ENCODE measurements at places on chromosomes 5 and 9.

- no peak for DNase-seq
Observed at GRCh38 chr9:107588393-107588792, 98.8 kb upstream of the KLF4 start.

- DNase-seq: no peak
Observed at GRCh38 chr9:72294936-72295335, 70.1 kb downstream of the ZFAND5 start.

- no peak for DNase-seq
Observed at GRCh38 chr5:28014779-28015178, 976.4 kb upstream of the CDH9 start.

DNA sequence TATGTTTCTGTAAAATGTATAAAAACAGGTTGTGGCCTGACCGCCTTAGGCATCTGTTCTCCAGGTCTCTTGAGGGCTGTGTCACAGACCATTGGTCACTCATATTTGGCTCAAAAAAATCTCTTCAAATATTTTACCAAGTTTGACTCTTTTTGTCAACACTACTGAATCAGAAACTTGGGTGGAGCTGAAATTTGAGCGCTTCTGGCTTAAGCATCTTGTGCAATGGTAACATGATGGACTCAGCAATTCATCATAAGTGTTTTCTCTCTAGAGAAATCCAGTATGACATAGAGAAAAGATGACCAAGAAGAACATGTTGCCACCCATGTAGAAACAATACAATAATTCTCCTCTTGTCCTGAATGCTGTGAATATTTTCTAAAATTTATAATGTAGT, 387.9 kb downstream of the MAT2B start:
- DNase-seq: no peak

GRCh38 chr5:103938146-103938695, 375.6 kb upstream of the NUDT12 start:
- no peak for DNase-seq

GRCh38 chr9:106918825-106919509, 56.0 kb downstream of the ZNF462 start:
- DNase-seq: no peak

GRCh38 chr5:169756071-169756765, 119.1 kb downstream of the DOCK2 start:
- no peak for DNase-seq

- DNase-seq: no peak
Observed at GRCh38 chr5:171714261-171714660, 71.4 kb upstream of the SMIM23 start.

- DNase-seq: no peak
Observed at GRCh38 chr5:43357067-43357466, 43.9 kb upstream of the HMGCS1 start.

DNA sequence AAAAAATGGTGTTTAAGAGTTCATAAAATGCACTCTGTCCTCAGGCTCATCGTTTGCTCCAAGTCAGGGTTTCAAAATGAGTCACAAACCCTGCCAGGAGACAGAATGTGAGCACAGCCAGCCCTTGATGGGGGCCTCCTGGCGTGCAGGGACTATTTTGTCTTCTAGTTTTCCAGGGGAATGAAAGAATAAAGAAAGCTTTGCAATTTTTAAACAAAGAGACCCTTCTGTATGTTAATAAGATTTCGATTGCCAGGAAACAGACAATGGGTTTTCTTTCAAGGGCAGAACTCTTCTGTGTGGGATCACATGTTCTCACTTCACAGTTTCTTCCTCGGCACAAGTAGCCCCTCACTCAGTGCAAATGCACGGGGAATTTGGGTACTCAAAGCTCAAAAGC, 121.4 kb upstream of the C6 start:
- no peak for DNase-seq

- no peak for DNase-seq
Observed at GRCh38 chr5:81212211-81212751, 20.8 kb upstream of the CKMT2 start.

GRCh38 chr9:134395737-134396257, 69.5 kb downstream of the RXRA start:
- no peak for DNase-seq

DNA sequence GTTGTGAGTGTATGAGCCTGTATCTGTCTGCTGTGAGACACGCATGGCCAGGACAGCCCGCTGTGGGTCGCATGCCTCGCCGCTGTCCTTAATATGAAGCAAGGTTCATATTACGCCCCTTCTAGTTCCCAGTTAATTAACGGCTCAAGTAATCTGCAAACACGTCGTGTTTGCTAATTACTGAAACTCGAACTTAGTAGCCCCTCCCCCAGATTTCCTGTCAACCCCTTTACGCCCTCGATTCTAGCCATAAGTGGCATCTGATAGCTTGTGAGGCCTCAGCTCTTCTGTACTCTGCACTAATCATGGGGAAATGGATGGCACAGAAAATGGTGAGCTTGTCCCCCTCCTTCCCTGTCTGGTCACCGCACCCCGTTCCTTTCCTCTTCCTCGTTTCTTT, 116.9 kb upstream of the OTULINL start:
- no peak for DNase-seq

GRCh38 chr5:73278693-73279092, 105.7 kb downstream of the TMEM174 start:
- DNase-seq: no peak

GRCh38 chr9:35510754-35511428, 21.0 kb downstream of the RUSC2 start:
- DNase-seq: peak; percentile 88

DNA sequence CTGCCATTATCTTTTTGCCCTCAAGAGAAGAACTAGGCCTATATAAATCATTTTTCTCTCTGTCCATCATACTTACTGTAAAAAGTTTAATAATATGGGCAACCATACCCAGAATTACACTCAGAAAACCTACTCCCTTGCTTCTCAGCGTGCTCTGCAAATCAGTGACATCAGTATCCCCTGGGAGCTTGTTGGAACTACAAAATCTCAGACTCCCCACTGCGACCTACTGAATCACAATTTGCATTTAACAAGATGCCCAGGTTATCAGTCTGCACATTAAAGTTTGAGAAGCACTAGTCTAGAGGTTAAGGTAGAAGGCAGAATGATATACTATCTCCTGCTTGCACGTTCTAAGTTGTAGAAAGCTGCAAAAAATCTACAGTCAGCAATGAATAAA, 127.2 kb downstream of the MLLT3 start:
- no peak for DNase-seq

DNA sequence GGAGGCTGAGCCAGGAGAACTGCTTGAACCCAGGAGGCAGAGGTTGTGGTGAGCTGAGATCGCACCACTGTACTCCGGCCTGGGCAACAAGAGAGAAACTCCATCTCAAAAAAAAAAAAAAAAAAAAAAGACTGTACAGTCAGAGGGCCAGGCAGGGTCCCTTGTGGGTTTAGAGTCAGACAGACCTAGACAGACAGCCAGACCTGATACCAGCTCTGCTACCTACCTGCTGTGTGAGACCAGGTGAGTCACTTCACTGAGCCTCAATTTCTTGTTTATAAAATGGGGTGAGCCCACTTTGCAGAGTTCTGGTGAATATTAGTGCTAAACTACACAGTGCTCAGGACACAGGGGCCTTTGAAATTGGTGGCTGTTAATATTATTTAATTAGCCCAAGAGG, 19.7 kb downstream of the TRIM14 start:
- DNase-seq: no peak

DNA sequence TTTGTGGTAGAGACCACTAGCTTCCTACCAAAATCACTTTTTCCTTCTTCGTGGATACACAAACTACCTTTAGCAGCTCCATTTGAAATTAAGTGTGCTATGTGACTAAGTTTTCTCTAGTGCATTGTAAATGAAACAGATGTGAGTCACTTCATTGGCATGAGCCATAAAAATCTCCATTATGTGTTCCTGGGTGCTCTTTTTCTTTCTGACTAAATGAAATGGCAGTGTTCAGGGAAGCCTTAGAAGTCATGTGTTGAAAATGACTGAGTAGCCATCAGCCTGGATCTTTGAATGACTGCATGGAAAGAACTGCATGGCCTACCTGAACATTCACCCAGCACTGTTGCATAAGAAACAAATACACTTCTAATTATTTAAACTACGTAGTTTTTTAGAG, 107.9 kb downstream of the NDUFAF2 start:
- peak; percentile 5 for DNase-seq

DNA sequence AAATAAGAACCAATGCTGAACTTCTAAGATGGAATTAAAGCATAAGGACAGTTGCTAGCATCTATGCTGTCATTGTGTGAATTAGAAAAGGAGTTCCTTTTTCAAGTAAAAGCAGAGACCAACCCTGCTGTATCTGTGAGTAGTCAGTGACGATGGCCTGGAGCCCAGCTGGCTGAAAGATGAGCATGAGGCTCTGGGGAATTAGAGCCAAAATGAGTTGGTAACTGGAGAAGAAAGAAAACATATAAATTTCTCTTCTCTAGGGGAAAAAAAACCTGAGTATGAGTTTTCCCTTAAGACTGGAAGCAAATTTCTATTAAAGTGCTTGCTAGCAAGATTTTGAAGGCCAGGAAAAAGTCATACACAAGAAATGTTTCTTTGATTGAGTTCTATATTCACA, 1.6 kb upstream of the SPZ1 start:
- DNase-seq: no peak

DNA sequence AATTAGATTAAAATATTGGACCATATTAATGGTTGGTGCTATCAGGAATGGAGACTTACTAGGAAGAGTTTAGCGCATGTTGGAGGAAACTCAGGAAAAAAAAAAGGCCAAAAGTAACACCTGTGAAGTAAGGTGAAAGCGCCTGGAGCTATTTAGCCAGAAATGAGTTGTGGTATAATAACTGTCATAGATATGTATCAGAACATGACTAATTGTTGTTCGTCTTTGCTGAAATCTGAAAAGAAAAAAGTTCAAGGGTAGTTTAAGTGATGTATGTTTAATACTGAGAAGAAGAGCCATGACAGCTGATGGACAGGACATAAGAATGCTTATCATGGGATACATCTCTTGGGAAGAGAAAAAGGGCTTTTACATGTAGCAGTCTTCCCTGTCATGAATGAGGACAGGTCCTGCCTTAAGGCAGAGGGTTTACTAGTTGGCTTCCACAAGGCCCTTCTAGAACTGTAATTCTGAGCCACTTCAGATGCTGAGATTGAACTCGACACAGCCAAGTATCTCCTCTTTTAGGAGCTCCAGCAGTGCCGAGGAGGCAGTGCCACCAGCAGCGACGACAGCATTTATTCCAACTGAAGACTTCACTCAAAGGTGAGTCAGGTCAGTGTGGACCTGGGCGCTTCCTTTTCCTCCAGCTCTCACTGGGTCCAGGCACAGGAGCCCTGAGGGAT, 940 bp upstream of the CAMK4 start:
- peak; percentile 4 for DNase-seq

DNA sequence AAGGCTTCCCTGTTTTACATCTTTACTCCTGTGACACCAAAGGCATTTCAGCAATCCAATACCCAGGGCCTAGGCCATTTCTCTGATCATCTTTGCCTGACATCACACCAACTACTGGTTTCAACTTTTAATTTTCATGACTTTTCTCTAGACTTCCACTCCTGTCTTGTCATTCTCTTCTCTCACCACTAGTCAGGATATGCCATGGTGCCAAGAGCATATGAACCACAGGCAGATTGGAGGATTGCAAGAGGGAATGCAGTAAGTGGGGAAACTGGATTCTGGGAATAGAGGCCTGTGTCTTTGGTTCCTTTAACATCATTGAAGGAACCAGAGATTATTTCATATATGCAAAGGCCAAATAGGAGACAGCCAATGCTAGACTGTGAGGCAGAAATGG, 69.3 kb downstream of the ANKRD31 start:
- DNase-seq: no peak

GRCh38 chr5:53613061-53613460, 52.6 kb downstream of the NDUFS4 start:
- DNase-seq: no peak

- no peak for DNase-seq
Observed at GRCh38 chr9:71515107-71515506, 253.2 kb downstream of the CEMIP2 start.

GRCh38 chr5:73380710-73381589, 67.6 kb downstream of the FOXD1 start:
- DNase-seq: no peak

DNA sequence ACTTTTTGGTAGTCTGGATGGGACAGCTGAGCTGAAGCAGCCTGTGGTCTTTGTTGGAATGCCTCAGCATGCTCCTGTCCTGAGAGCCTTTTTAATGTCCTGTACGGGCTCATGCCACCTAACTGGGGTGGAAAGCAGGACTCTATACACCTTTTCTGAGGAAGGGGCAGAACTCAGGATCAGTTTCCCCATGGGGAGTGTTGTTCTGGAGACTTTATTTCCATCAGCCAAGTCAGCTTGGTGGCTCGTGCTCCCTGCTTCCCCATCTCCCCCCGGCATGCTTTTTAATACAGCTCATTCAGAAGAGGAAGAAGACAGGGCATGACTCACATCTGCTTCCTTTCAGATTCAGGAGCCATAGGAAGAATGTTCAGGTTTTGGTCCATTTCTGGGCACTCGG, 5.1 kb upstream of the SEPTIN8 start:
- peak; percentile 78 for DNase-seq

DNA sequence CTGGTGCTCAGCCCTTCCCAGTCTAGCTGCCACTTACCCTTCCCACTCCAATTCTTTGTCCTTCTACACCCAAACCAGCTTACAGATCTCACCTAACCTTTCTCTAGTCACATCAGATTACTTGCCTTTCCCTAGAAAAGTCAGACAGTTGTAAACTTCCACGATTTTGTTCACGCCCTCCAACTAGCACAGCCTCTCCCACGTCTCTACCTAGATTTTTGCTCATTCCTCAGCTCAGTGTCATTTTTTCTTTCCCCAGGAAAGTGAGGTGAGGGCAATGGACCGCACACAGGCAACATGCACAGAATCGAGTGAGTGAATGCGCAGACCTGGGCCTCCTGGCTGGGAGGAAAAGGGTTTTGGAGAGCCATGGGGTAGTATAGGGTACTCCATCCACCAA, 20.9 kb upstream of the PRUNE2 start:
- DNase-seq: no peak

- DNase-seq: no peak
Observed at GRCh38 chr9:19087106-19088000, 15.4 kb downstream of the HAUS6 start.

- peak; percentile 77 for DNase-seq
Observed at GRCh38 chr9:97468658-97469448, 32.6 kb upstream of the TMOD1 start.

All from endothelial cell of umbilical vein (primary cell).